ENCODE measurements at places on chromosomes 13 and 19.

DNA sequence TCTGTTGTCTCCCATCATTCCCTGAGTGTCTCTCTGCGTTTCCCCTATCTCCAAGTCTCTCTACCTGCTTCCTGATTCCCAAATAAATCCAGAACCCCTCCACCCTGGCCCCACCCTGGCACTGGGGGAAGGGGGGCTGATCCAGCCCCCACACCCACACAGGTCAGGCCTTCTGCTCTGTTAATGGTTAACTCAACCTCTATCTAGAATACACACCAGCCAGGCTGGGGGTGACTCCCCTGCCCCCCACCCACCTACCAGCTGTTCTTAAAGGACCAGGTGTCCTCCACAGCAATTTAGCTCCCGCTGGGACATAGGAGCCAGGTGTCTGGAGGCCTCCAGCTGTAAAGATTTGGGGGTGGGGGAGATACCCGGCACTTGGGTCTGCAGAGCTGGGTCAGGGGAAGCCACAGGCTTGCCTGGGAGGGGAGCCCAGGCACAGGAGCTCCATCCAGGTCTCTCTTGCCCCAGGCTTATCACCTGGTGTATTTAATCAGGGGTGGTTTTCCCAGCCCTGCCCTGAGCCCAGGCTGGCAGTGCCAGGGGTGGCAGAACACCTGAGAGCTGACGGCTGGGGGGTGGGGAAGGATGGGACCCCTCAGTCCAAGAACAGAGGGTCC, 3.9 kb downstream of the IRF2BP1 start:
- no peak for DNase-seq

DNA sequence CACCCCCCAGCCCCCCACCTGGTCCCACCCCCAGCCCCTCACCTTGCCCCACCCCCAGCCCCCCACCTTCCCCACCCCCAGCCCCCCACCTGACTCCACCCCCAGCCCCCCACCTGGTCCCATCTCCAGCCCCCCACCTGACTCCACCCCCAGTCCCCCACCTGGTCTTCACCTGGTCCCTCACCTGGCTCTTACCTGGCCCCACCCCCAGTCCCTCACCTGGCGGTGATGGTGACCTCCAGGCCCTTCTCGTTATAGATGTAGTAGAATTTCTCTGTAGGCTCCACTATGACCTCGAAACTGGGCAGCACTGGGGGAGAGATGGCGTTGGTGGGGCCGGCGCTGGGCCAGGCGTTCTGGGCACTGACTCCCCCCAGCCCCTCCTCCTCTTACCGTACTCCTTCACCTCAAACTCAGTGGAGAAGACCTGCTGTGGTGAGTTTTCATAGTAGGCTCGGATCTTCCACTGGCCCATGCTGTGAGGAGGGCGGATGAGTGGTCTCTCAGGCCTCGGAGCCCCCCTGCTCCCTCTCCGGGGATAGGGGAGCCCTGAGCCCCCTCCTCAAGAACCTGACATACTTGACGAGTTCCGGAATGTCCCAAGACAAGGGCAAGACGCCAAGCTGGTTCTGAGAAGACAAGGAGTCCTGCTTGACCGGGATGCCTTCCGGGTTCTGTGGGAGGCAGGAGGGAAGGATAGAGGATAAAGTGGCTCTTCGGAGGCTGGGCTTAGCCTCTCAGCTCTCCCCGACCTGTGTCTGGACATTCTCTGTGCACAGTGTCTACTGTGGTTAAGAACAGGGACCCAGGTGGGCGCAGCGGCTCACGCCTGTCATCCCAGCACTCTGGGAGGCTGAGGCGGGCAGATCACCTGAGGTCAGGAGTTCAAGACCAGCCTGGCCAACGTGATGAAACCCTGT, 6.4 kb downstream of the C3 start:
- no peak for DNase-seq

DNA sequence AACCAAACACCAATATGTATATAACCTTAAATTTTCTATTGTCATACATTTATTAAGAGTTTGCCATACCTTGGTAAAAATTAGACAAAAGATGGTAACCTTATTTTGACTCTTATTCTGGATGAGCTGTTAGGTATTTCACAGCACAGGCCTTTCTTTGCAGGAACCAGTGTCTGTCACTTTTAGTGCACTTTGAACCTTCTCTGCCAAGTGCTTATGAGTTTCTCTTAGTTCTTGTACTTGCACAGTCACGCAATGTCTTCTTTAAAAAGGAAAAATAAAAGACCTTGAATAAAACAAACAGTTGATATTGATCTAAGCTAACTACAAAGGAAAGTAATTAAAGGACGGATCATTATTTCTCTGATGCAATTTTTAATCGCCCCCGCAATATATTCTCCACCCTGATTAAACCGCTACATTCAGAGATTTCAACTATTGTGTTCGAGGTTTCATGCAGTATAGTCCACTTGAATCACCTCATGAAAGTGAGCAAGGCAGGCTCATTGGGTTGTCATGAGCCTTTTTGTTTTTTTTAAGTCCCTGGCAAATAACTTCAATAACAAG, 534.5 kb downstream of the KLF5 start:
- DNase-seq, result no peak

DNA sequence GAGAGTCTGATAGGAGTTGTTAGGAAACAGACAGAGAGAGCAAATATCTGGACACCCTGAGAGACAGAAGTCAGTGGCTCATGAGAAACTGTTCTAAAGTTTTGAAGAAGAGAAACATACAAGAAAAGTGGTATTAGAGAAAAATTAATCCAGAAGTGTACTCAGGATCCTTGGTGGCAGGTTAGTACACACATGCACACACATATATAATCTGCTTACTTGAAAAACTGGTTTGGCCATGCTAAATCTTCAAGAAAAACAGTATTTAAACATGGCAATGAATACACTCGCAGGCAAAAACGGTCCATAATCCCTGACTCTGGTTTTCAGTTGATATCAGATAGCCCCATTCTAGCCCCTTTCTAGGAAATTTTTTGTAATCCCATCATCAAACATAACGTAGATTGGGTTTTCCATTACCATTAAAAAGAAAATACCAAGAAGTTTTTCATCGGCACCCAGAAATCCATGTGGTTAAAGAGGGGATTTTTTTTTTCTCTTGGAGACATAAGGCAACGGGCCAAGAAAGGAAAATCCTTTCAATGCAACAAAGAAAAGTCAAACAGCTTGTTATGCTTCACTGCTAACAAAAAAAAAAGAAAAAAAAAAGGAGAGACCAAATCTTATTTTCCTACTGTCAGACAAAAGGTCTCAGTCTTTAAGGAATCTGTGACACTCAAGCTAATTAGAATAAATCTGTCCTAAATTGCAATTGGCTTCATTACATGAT, 178.0 kb upstream of the MIR17HG start:
- no peak for DNase-seq

DNA sequence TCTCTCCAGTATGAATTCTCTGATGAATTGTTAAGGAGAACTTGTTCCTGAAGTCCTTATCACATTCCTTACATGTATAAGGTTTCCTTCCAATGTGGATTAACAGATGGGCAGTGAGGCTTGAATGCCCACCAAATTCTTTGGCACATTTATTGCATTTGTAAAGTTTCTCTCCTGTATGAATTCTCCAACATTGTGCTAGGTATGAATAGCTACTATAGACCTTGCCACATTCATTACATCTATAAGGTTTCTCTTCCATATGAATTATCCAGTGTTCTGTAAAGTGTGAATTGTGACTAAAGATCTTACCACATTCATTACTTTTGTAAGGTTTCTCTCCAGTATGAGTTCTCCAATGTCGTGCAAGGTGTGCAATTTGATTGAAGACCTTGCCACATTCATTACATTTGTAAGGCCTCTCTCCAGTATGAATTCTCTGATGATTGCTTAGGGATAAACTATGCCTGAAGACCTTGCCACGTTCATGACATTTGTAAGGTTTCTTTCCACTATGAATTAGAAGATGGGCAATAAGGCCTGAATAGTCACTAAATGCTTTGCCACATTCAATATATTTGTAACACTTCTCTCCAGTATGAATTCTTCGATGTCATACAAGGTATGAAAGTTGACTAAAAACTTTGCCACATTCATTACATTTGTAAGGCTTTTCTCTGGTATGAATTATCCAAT, 20.4 kb downstream of the ZNF578 start:
- no peak for DNase-seq

GRCh38 chr13:73174521-73175010, 115.8 kb downstream of the KLF5 start:
- DNase-seq, result no peak
